ENCODE measurements at places on chromosomes 11 and 22. TPM values are rescaled to one million over a fixed set of nuclear protein-coding genes. Genes with fewer than 3 reads are reported as not detected.

GRCh38 chr11:45390407-45390806 lies 104.3 kb upstream of the SYT13 start:
- DNase-seq, result no peak

- DNase-seq, result no peak
These were observed 303.5 kb downstream of the TBC1D22A start for GRCh38 chr22:47065756-47066615.

DNA sequence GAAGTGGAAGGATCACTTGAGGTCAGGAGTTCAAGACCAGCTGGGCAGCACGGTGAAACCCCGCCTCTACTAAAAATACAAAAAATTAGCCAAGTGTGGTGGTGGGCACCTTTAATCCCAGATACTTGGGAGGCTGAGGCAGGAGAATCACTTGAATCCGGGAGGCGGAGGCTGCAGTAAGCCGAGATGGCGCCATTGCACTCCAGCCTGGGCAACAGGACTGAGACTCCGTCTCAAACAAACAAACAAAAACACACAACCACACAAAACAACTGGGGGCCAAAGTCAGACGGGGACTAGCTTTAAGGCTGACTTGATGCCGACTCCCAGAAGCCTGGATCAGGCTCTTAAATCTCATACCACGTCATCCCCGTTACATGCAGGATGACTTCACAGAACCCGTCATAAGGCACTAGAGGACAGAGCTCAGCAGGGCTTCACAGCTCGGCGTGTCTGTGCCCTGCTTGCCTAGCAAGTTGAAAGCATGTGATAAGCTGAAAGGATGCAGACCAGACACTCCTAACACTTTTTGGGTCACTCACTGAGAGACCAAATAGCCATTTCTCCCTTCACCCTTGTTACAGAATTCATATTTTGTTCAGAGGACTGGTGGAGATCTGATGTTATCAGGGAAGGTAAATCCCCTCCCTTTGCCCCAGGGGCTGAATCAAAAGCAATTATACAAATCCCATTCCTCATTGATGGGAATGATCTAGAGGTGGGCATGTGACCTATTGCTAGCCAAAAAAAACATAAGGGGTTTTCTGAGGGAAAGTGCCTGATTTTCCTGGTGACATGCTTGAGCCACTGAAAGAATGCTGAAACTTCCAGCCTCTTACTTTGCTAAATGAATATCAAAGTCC lies 65.4 kb downstream of the GAB2 start:
- no peak for DNase-seq

NLRX1 gene
- polyA plus RNA-seq, result 10.4 TPM

DNA sequence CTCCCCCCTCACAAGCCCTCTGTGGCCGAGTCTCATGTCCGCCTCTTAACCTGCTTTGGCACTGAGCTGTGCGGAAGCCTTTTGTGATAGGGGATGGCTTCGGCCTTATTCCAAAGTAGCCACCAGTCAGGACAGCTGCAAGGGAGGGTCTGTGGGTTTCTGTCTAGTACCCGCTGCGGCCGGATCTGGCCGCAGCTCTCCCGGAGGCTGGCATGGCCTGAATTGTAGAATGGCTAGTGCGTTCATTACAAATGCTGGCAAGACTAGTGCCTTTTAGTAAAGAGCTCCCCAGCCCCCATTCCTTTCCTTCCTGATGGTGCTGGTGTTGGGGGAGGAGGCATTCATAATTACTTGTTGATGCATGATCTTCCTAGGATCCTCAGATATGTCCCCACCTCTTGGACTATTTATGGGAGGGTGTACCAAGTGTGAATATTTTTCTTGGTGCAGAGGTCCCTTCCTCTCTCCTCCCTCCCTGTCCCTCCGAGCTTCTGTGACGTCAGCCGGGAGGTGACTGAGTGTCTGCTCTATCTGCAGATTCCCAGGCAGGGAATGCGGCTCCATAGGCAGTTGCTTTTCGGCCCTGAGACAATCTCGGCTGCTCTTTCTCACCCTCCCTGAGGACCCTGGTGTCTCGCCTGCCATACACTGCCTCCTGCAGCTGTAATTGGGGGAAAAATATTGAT lies 108.7 kb upstream of the E2F8 start:
- no peak for DNase-seq

DNA sequence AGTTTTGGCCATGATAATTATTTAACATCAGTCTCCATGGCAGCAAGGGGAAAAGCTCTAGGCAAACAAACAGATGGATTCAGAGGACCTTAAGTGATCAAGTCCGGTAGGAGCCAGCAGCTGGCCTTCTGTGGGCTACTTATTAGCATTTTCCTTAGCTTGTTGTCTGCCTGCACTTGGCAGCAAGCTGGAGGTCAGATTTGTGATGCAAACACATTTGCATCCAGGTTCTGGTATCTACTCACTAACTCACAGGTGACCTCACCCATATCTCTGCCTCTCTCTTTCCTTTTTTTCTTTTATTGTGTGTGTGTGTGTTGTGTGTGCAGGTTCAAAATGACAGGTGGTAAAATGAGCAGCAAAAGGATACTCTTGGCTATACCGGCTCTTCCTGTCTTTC lies 32.3 kb downstream of the ARHGAP42 start:
- peak; percentile 48 for DNase-seq

DNA sequence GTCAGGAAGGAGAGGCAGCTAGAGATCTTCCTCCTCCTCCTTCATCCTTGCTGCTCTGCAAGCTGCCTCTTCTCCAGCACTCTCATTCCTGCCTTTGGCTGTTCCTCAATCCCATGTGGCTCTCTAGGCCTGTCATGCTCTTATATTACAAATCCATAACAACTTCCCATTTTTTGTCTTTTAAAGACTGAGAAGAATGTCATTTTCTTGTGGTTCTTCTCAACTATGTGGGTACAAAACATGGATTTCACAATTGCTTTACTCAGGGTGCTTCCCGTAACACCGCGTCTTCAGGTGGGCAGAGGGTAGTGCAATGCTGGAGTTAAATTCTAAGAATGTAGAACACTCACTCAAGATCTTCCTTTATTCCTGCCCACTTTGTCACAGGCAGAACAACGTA lies 6.8 kb upstream of the CAT start:
- no peak for DNase-seq

- no peak for DNase-seq
These were observed 27.9 kb upstream of the SLC36A4 start for GRCh38 chr11:93225662-93226061.

MPZL2 gene
- polyA plus RNA-seq, result 32.8 TPM

DNA sequence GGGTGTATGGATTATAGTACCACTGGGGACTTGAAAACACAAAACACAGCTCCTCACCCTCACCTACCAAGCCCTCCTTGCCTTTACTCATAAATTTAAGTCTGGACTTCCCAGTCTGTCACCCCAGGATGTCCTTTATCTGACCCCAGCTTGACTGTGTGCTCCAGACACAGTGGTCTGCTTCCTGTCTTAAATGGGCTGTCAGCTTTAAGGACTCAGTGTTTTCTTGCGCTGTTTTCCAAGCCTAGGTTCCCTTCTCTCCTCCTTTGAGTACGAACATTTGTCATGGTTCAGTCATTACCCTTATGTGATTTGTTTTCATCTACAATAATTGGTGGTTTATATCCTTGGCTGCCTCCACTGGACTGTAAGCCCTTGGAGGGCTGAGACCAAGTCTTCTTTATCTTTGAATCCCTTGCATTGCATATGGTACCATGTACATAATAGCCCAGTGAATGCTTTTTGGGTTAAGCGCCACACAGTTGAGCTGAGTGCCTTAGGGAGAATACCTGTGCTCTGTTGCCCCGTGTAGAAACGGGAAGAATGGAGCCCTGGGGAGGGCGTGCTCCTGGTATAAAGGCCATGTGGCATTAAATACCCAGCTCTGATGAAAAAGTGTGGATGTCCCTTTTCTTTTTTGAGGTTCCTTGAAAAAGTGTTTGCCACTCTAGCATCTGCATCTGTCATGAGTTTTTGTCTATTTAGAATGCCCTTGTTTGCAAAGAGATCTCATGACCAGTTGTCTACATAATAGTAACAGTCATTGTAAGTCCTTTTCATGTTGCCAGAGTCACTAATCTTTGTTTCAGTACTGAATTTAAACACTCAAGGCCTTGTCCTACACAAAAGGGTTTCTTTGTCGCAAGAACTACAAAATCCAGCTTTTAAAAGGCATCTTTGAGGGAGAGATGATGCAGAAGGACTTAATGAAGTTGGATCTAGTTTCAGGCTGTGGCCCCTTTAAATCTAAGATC lies 14.0 kb downstream of the PANX1 start:
- no peak for DNase-seq

- DNase-seq, result peak; percentile 32
These were observed 751 bp upstream of the WNT7B start for GRCh38 chr22:45977551-45978274.

- DNase-seq, result no peak
These were observed 14.8 kb downstream of the BRD1 start for GRCh38 chr22:49812838-49813237.

DNA sequence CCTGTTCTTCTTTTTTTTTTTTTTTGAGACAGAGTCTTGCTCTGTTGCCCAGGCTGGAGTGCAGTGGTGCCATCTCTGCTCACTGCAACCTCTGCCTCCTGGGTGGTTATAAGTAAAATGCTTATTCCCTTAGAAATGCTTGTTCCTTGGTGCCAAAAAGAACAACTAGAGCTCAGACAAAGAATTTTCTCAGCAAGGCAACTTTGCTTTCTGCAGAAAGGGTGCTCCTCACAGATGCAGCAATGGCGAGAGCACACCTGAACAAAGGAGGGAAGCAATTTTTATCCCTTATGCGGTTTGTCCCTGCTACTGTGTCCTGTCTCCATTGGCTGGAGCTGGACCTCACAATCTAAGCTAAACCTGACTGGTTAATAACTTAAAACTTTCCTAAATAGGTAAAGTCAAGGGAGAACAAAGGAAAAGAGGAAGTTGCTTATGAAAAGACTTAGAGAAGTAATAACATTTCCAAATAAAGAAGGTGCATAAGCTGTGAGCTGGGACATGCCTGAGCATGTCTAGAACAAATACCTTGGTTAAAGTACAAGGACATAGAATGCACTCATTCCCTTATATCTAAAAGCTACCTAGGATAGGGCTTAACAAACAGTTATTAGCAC lies 90.0 kb upstream of the PRR5 start:
- DNase-seq, result no peak

- DNase-seq, result no peak
These were observed 29.1 kb downstream of the PPIL2 start for GRCh38 chr22:21694795-21695429.

DNA sequence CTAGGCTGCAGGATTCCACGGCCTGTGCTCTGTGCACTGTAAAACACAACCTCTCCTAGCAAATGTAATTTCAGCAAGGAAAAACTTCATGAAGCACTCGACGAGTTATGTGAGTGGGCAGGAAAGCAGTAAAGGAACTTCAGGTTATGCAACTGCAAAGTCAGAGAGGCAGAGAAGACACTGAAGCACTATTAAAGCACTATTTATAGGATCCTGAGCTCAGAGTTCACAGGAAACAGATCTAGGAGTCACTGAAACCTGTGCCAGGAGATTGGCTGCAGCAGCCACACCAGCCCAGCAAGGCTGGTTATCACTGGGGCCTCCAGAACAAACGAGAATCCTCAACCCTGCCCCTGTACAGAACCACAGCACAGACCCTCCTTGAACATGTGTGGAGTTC lies 2.5 kb downstream of the SMIM35 start:
- DNase-seq, result peak; percentile 86

TXNRD2 gene
- 22.5 TPM for polyA plus RNA-seq

GRCh38 chr11:64080390-64080789 lies 44.7 kb downstream of the FLRT1 start:
- no peak for DNase-seq

DNA sequence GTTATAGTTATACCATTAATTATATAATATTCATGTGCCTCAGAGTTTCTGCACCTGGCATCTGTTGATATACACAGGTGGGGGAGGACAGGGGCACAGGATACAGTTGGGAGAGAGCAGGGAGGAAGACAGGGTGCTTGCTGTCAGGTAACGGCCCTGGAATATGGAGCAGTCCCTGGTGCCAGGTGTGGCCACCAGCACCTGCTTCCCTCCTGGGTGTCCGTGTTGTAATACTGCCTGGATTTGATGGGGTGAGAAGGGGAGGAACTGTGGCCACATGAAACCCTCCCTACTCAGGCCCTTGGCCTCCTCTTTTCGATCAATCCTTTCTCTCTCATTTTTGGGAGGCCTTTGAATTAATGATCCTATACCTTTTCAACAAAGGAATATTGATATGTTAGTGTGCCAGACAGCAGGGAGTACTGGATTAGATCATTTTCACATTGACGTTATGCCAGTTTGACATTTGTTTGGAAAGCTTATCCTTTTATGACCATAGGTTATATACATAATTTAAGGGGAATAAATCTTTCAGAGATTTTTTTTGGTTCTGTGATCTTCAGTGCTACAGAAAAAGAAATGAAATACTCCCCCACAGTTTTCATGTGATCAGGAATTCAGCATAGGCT lies 88.6 kb downstream of the TEAD1 start:
- no peak for DNase-seq

- no peak for DNase-seq
These were observed 3.4 kb upstream of the MPZL2 start for GRCh38 chr11:118267486-118267885.

GRCh38 chr11:124961972-124962609 lies 8.1 kb downstream of the CCDC15 start:
- DNase-seq, result peak; percentile 56

DNA sequence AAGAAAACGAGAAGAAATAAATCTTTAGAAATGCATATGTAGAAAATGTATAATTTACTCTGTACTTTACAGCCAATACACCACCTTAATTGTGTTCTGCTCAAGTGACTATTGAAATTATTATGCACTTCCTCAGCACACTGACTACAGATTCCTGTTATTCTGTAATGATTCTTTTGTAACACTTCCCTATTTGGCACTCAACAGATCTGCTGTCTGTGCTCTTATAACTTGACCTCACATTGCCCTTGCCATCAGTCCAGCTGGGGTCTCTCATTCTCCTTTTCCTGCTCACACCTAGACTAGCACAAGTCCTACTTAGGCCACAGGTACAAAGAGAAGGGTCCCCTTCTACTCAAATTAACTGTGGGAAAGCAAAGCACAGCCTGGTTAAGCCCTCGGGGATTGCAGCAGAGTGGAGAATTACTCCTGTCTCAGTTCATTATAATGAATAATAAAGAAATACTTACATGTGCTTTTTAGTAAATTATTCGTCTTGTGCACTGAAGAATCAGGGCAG lies 860.4 kb downstream of the OPCML start:
- no peak for DNase-seq

OR51I1 gene
- polyA plus RNA-seq, result not detected

GRCh38 chr11:106888386-106888785 lies 129.9 kb downstream of the GUCY1A2 start:
- DNase-seq, result no peak

- peak; percentile 49 for DNase-seq
These were observed at the start of gene LMO1 for GRCh38 chr11:8263769-8264410. Gene LMO1, minus strand, starts transcription at chr11:8263878. Its CDS starts 516 bp downstream, at chr11:8263362.

- DNase-seq, result no peak
These were observed 3922.5 kb upstream of the OR11H1 start for GRCh38 chr22:11605468-11605981.

Data from large intestine (tissue), 12 donors.